Type B pancreatic cell (in vitro differentiated cells): ENCODE measurements at places on chromosomes 5 and 9. TPM values are rescaled to one million over a fixed set of nuclear protein-coding genes. Genes with fewer than 3 reads are reported as not detected.

Gene GBGT1
- total RNA-seq, result 21.0 and 54.9 TPM in 2 replicates

DNA sequence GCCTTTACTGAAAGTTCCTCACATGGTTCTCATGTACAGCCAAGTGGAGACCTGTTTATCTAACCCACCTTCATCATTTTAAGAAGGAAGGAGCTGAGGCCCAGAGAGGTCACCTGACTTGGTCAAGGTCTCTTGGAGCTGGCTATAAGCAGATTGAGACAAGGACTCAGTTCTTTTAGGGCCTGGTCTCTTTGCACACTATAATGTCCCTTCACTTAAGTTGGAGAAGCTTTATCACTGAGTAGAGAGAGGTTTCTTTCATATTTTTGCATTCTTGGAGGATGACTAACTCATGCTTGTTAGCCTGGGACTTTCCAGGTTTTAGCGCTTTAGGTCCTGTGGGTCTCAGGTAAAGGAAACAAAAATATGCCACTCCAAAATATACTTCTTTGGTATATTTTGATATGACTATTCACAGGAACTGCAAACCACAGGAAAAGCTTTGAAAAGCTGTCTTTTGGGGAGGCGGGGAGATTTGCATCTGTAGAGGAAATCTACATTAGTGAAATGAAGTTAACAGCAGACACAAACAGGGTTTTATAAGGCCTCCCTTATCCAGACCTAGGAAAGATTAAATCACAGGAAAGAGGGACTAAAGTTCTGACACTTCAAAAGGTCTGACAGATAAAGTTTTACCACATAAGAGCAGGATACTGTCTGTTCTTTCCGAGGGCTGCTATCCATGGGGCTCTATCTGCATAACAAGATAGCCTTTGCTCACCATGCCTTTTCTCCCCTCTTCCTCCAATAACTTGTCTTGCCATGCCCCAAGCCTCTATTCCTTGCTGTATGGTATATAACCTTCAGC is 95.8 kb upstream of the ANKRD55 start:
- peak overlapping the region; percentile 57 for H3K27ac ChIP-seq
- DNase-seq, result no peak
- H3K4me3 ChIP-seq, result no peak overlapping the region
- H3K36me3 ChIP-seq, result peaks cover 4% of the 10 kb centered on the region
- H3K27me3 ChIP-seq, result no peaks in the 10 kb centered on the region
- H3K4me1 ChIP-seq, result peaks cover 43% of the 10 kb centered on the region

- H3K27ac ChIP-seq, result no peak overlapping the region
- H3K27me3 ChIP-seq, result no peaks in the 10 kb centered on the region
- H3K36me3 ChIP-seq, result no peaks in the 10 kb centered on the region
Measured at GRCh38 chr5:83844449-83845068, 123.9 kb upstream of the HAPLN1 start.

GRCh38 chr9:22898591-22898990 is 452.0 kb downstream of the DMRTA1 start:
- H3K4me3 ChIP-seq, result no peak overlapping the region
- no peaks in the 10 kb centered on the region for H3K27me3 ChIP-seq
- no peaks in the 10 kb centered on the region for H3K4me1 ChIP-seq
- H3K27ac ChIP-seq, result no peak overlapping the region
- DNase-seq, result no peak

Gene CEL
- 4.5 and 4.9 TPM in 2 replicates for total RNA-seq

DNA sequence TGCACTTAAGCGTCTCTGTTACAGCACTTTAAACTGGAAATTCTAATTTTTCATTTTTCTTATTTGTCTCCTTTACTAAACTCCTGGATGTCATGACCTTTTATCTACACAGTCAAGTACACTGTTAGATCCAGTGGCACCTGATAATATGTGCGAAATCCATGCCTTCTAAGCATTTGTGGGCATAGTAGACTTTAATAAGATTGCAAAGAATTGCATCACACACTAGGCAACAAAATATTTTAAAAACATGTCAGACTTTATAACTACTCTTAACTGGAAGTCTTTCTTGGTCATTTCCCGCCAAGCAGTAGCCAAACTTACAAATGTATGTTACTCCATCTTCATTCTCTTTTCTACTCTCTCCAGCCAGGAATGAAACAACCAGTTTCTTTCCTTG is 5.0 kb upstream of the SPINK1 start:
- H3K27ac ChIP-seq, result no peak overlapping the region
- no peaks in the 10 kb centered on the region for H3K4me1 ChIP-seq
- no peak for DNase-seq
- H3K27me3 ChIP-seq, result peaks cover 3% of the 10 kb centered on the region
- no peaks in the 10 kb centered on the region for H3K36me3 ChIP-seq

GRCh38 chr9:135356796-135357195 is 122.8 kb upstream of the PPP1R26 start:
- no peak overlapping the region for H3K4me3 ChIP-seq
- H3K27me3 ChIP-seq, result peaks cover 9% of the 10 kb centered on the region
- DNase-seq, result no peak
- H3K36me3 ChIP-seq, result no peaks in the 10 kb centered on the region
- H3K4me1 ChIP-seq, result peaks cover 4% of the 10 kb centered on the region

GRCh38 chr5:146078566-146078965 is 26.8 kb downstream of the PLAC8L1 start:
- H3K27me3 ChIP-seq, result peaks cover 2% of the 10 kb centered on the region
- no peaks in the 10 kb centered on the region for H3K36me3 ChIP-seq
- H3K4me1 ChIP-seq, result peaks cover 12% of the 10 kb centered on the region
- no peak overlapping the region for H3K27ac ChIP-seq
- DNase-seq, result no peak

DNA sequence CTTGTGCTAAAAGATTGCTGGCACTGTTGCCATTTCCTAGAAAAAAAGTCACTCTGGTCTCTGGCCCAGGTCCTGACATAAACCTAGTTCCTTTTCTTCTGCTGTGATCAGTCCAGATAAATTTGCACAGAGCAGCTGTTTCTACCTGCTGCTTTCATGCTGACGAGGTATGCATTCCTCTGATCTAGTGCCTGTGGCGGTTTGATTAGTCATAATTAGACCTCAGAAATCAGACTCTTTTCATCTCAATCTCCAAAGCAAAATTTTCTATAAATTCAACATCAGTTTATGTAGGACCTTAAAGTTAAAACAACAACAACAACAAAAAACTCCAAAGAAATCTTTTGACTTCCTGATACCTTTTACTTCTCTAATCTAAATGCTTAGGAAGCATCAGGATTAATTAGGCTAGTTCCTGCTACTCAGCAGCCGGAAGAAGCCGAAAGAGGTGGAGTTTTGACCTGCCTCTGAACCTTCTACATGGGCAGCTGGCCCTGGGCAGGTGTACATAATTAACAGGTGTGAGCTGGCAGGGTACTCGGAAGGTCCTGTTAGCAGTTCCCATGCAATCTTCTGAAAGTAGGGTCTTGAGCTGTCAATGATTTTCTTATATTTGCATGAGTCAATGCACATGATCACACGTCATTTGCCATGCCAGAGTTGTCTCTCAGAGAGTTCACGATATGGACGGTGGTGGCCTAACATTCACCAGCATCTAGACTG is 83.3 kb upstream of the CCDC112 start:
- no peak overlapping the region for H3K4me3 ChIP-seq
- no peak overlapping the region for H3K27ac ChIP-seq
- H3K36me3 ChIP-seq, result no peaks in the 10 kb centered on the region
- H3K27me3 ChIP-seq, result no peaks in the 10 kb centered on the region

- DNase-seq, result no peak
- H3K4me1 ChIP-seq, result peaks cover 9% of the 10 kb centered on the region
- H3K27me3 ChIP-seq, result no peaks in the 10 kb centered on the region
- H3K4me3 ChIP-seq, result no peak overlapping the region
- no peaks in the 10 kb centered on the region for H3K36me3 ChIP-seq
Measured at GRCh38 chr9:6944093-6944551, 186.3 kb downstream of the KDM4C start.

DNA sequence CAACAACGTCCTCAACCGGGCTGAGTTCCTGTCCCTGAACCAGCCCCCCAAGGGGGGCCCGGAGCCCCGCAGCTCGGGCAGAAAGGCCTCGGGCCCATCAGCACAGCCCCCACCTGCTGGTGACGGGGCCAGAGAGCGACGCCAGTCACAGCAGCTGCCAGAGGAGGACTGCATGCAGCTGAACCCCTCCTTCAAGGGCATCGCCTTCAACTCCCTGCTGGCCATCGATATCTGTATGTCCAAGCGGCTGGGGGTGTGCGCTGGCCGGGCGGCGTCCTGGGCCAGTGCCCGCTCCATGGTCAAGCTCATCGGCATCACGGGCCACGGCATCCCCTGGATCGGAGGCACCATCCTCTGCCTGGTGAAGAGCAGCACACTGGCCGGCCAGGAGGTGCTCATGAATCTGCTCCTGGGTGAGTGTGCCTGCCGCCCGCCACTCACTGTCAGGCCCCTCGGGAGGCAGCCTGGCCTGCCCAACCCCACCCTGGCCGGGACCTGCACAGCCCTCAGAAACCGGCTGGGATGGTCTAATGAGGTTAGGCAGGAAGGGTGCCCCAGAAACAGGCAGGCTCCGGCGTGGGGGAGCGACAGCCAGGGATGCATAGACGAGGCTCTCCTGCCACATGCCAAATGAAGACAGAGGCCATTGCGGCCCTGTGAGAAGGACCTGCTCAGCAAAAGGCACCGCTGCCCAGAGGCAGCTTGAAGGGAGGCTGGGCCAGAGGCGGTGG is 678 bp downstream of the PLPP7 start:
- H3K27ac ChIP-seq, result no peak overlapping the region
- H3K36me3 ChIP-seq, result no peaks in the 10 kb centered on the region
- H3K27me3 ChIP-seq, result no peaks in the 10 kb centered on the region
- DNase-seq, result no peak
- peaks cover 6% of the 10 kb centered on the region for H3K4me1 ChIP-seq
- H3K4me3 ChIP-seq, result no peak overlapping the region

DNA sequence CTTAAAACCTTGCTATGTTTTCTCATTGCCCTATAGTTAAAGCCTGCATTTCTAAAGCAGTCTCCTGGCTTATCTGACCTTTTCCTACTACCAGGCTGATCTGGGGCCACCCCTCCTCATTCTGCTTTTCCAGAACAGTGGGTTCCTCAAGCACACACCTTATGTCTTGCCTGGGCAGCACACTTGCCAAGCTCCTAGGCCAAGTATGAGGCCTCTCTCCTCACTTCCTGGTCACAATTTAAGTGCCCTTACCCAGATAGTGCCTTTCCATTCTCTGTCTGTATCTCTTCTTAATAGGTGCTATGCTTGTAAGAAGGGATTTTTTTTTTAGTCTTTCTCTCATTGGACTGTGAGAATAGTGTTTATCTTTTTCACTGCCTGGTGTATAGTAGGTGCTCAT is 39.7 kb downstream of the HMGCS1 start:
- DNase-seq, result no peak
- H3K27ac ChIP-seq, result no peak overlapping the region
- H3K4me1 ChIP-seq, result no peaks in the 10 kb centered on the region
- H3K36me3 ChIP-seq, result no peaks in the 10 kb centered on the region
- H3K4me3 ChIP-seq, result no peak overlapping the region

Gene GNA14
- 1.4 TPM in 1 of 2 replicates, not detected in the other for total RNA-seq

DNA sequence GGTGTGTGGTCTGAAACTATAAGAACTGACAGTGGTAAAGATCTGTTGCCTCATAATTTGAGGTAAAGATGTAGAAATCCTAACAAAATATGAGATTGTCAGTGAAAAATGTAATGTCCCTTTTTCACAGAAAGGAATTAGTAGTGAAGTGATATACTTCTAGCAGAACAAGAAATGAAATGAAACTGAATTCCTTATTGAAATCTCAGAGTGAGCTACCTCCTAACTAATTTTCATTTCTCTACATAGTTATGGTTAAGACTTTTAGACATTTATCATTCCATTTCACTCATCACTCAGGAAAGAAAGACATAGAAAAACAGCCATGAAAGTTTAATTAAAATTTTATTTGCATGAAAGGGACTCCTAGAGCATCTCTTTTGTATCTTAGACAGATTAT is 48.7 kb downstream of the TMEM174 start:
- no peak overlapping the region for H3K27ac ChIP-seq
- no peaks in the 10 kb centered on the region for H3K4me1 ChIP-seq
- H3K4me3 ChIP-seq, result no peak overlapping the region
- H3K27me3 ChIP-seq, result peaks cover 88% of the 10 kb centered on the region
- no peaks in the 10 kb centered on the region for H3K36me3 ChIP-seq
- no peak for DNase-seq

GRCh38 chr9:135485385-135485784 is 5.8 kb downstream of the PPP1R26 start:
- no peak overlapping the region for H3K27ac ChIP-seq
- H3K4me1 ChIP-seq, result peaks cover 5% of the 10 kb centered on the region
- H3K36me3 ChIP-seq, result no peaks in the 10 kb centered on the region
- H3K4me3 ChIP-seq, result no peak overlapping the region
- DNase-seq, result no peak
- H3K27me3 ChIP-seq, result no peaks in the 10 kb centered on the region

DNA sequence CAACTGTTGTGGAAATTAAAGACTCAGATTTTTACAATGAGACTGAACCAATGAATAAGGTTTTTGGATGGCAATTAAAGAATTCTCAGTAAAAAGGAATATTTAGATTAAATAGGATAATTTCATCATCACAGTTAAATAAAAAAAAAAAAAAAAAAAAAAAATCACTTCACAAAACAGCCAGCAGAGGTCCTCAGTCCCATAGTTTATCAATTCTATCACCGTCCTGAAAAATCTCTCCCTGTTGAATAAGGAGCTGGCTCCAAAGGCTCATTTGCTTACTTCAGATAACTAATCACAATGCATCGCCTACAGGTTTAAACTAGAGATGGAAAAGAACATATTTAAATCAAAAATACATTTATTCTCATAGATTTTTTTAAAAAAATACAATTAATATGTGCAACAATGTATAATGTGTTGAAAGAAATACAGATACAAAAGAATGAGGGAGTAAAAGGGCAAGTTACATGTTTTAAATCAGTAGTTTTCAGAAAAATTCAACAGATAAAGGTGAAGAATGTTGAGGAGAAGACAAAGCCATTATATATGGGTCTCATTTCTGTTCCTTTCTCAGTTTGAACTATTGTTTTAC is 175.8 kb upstream of the CHD1 start:
- H3K4me1 ChIP-seq, result no peaks in the 10 kb centered on the region
- H3K27ac ChIP-seq, result no peak overlapping the region
- H3K36me3 ChIP-seq, result no peaks in the 10 kb centered on the region
- no peak overlapping the region for H3K4me3 ChIP-seq
- peaks cover 4% of the 10 kb centered on the region for H3K27me3 ChIP-seq
- no peak for DNase-seq

Gene OCLN
- total RNA-seq, result 57.5 and 135 TPM in 2 replicates

DNA sequence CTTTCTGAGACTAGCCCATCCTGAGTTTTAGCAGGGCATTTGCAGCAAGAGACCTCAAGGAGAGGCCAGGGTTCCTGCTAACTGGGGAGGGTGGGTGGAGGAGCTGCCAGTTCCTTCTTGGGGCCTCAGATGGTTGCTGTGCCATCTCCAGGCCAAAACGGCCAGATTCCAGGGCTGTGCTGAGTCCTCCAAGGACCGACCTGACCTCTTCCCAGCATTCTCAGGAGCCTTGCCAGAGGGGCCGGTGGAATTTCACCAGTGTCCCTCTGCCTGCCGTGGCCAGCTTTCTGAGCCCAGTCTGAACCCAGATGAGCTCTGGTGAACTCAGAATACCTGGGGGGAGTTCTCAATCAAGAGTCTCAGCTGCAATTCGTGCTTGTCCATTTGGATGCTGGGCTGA is 54.3 kb downstream of the TSTD2 start:
- H3K4me3 ChIP-seq, result no peak overlapping the region
- DNase-seq, result no peak
- no peaks in the 10 kb centered on the region for H3K4me1 ChIP-seq
- no peak overlapping the region for H3K27ac ChIP-seq
- H3K36me3 ChIP-seq, result no peaks in the 10 kb centered on the region

Gene C5orf63
- 5.1 and 8.9 TPM in 2 replicates for total RNA-seq
